Stimulated activated CD4-positive, alpha-beta T cell treated with anti-CD3 and anti-CD28 coated beads, Interleukin-4, amount 100 ng/mL, for 48 hours (primary cell): ENCODE measurements at places on chromosomes 2 and 18.

- DNase-seq, result no peak
Measured at GRCh38 chr18:79657342-79657996, 22.1 kb upstream of the CTDP1 start.

- DNase-seq, result no peak
Measured at GRCh38 chr18:14969500-14969899, 221.5 kb downstream of the ANKRD30B start.

- peak; percentile 89 for DNase-seq
Measured at GRCh38 chr2:219245148-219245898, at the start of the genes GLB1L and STK16. TSS of gene GLB1L (minus strand) at chr2:219245444. CDS start at chr2:219243573, 1,871 bp downstream. TSS of gene STK16 (plus strand) at chr2:219245479. CDS start at chr2:219246000, 521 bp downstream.

DNA sequence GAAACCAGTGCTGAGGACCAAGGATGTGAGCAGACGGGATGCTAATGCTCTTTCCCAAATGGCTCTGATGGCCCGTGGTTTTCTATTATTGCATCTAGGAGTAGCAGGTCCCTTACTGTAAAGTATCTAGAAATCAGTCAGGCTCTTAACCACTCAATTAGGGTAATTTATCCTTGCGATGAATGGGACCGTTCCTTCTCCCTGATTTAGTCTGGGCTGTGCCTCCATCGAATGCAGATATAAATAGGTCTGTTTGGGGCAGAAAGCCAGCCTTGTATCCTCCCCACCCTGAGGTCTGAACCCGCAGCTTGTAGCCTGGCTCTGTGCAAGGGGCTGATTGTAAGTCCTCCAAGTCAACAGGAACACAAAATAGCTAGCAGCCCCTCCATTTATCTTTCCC, 9.5 kb upstream of the SMARCAL1 start:
- DNase-seq, result no peak

DNA sequence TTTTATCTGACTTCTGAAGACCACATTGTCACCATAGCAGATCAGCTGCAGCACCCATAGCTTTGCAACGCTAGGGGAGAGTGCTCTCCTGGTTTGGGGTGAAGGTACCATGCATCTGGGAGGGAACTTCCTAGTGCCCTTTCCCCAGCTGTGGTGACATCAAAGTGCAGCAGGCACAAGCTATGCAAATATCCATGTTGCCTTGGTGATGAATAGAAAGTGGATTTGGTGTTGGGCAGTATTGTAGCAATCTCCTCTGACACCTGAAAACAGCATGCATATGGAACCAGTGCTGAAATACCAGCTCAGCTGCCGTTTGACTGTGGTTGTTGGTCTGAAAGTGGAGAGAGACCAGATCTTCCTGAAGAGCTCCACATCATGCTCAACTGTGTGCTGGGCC, 37.1 kb downstream of the BCL2L11 start:
- no peak for DNase-seq

GRCh38 chr18:24482821-24483220, 22.4 kb downstream of the HRH4 start:
- no peak for DNase-seq
